GM04503 (cell line): ENCODE measurements at places on chromosomes 16 and 17.

DNA sequence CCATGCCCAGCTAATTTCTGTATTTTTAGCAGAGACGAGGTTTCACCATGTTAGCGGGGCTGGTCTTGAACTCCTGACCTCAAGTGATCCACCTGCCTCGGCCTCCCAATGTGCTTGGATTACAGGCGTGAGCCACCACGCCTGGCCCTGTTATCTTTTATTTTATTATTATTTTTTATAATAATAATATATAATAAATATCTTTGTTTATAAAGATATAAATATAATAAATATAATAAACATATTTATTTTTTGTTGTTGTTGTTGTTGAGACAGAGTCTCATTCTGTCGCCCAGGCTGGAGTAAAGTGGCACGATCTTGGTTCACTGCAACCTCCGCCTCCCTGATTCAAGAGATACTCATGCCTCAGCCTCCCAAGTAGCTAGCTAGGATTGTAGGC, 7.0 kb upstream of the RNF157 start:
- no peak for DNase-seq

DNA sequence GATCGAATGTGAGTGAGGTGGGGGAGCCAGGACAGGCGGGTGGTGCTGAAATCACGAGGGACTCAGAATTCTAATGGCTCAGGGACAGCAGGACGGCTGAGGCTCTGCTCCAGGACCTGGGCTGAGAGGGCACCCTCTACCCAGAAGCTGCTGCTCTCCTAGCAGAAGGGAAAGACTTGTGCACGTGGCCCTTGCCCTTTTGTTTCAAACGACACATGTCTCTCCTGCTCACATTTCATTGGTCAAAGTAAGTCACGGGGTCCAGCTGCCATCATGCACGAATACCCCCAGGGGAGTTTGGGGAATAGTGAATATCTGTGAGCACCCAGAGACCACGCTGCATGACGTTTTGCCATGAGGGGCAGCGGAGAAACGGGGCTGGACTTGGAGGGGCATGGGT, 73.2 kb downstream of the RTN4RL1 start:
- no peak for DNase-seq

GRCh38 chr16:58127634-58128033, 1.5 kb downstream of the CFAP20 start:
- no peak for DNase-seq

- DNase-seq, result no peak
Observed at GRCh38 chr17:1471911-1472821, 16.1 kb upstream of the CRK start.

DNA sequence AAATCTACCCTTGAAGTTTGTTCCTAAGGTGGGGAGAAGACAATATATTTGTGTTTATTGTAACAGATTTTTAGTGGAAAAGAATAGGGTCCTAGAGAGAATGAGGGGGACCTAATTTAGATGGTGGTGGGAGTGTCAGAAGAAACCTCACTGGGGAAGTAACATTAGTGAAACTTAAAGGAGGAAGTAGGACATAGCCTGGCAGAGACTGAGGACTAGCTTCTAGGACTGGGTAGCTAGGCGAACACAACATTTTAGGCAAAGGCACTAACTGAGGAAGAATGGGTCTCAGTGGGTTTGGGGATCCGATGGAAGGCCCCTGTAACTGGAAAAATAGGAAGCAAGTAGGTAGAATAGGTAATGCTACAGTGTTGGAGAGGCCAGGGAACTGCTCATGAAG, 4.2 kb upstream of the ARL2BP start:
- DNase-seq, result no peak

DNA sequence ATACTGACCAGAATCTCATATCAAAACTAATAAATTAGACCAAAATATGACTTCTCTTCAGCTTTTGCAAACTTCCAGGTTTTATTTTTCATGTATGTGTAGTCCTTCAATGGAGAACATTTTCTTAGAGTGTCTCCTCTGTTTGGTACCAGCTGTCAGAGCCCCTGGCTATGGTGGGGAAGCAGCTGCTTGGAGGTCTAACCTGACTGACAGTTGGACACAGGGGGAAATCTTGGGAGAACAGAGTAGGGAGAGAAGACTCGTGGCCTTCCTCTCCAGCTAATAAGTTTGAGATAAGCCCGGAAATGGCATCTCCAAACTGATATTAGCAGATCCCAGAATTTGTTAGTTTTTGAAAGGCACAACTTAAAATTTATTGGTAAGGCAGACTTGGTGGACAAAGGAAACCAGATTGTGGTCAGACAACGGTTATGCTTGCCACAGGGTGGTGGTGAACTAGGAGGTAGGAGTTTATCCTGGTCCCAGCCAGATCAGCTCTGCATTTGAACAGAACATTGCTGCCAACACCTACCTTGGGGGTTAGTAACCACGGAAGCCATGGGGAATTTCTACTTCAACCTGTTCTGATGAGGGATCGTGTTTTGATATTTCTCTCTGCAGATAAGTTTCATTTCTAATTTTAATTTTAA, 39.2 kb upstream of the IRX3 start:
- no peak for DNase-seq

- no peak for DNase-seq
Observed at GRCh38 chr16:13300066-13300840, 398.9 kb downstream of the SHISA9 start.

GRCh38 chr16:2486645-2487516, 12.0 kb downstream of the TBC1D24 start:
- no peak for DNase-seq

DNA sequence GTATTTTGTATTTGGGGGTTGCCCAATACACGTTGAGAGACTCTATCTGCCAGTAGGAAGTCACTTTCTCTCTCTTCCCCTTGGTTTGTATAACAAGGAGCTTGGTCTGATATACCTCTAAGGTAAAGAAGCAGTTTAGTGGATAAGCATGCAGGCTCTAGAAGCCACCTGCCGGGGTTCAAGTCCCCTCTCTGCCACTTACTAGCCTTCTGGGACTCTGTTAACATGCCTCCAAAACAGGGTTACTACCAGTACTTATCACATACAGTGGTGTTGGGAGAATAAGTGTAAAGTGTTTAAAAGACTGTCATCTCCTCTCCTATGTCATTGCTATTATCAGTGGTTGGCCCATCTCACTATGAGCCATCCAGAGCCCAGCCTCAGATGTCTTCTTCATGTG, 156.1 kb upstream of the HS3ST3A1 start:
- DNase-seq, result no peak

GRCh38 chr16:11968577-11968976, 3.6 kb downstream of the TNFRSF17 start:
- no peak for DNase-seq

DNA sequence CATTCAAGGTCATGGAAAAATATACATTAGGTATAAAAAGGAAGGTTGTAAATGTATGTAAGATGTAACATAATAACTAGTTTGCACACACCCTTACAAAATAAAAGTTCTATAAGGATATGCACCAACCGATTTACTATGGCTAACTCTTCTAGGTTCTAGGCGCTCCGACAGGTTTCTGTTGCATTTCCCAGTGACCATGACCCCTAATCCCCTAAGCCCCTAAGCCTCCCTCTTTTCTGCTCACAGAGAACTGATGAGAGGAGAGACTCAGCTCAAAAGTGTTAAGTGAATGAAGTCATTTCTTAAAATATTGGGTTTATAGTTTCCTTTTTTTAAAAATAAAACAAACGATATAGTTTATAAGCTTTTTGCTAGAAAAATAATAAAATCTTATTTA, 30.0 kb upstream of the HEATR6 start:
- DNase-seq, result no peak

GRCh38 chr17:50853015-50853615, 13.0 kb downstream of the TOB1 start:
- no peak for DNase-seq

DNA sequence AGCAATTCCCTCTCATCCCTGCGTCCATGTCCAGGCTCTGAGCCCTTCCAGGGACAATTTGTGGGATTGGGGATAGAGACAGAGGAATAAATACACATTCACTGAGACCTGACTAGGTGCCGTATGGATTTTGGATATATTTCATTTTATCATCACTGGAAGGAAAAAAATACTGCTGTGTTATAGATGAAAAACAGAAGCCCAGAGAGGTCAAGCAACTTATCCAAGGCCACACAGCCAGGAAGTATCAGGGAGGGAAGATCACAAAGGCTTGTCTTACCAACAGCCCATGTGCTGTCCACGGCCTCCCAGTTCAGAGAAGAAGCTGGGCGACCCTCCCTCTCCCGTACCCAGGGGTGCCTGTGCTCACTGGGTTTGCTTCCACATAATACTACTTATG, 6.1 kb upstream of the HAP1 start:
- DNase-seq, result no peak

GRCh38 chr16:15650698-15651171, 690 bp downstream of the NDE1 start:
- no peak for DNase-seq

GRCh38 chr17:81371910-81372760, 23.1 kb upstream of the BAHCC1 start:
- no peak for DNase-seq

- DNase-seq, result no peak
Observed at GRCh38 chr17:55167024-55167725, 97.6 kb upstream of the HLF start.

DNA sequence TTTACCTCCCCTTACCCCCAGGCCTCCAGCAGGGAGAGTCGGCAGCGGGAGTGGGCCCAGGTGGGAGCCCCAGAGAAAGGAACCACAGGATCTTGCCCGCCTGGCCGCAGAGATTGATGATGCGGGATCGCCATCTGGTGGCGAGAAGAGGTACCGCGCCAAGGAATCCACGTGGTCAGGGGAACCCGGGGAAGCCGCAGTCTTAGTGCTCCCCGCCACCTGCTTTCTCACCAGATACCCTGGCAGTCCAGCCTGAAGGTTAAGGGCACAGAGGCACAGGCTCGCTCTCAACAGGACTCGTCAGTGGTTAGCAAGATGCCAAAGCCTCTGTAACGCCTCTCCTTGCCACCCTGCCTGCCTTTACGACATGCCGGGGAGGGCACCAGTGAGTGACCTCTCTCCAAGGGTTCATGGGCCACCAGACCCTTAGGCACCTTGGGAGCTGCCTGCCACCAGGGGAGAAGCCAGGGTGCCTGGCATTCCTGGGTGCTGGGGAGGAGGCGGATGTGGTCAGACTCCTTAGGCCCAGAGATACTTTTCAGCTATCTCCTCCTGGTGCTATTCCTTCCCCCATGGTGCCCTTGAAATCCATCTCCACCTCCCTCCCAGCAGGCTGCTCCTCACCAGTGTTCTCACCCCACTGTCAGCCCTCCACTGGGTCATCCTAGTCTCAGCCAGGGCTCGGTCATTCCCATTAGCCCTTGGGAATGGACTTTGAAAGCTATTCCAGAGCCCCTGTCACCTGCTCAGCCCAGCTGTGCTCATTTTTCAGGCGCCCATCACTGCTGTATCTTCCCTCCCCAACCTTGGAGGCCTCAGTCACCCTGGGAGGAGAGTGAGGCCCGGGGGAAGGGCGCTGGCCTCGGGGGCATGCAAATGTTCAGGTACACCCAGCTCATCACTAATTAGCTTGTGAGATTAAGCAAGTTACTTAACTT, 5.5 kb upstream of the RHBDF2 start:
- no peak for DNase-seq

DNA sequence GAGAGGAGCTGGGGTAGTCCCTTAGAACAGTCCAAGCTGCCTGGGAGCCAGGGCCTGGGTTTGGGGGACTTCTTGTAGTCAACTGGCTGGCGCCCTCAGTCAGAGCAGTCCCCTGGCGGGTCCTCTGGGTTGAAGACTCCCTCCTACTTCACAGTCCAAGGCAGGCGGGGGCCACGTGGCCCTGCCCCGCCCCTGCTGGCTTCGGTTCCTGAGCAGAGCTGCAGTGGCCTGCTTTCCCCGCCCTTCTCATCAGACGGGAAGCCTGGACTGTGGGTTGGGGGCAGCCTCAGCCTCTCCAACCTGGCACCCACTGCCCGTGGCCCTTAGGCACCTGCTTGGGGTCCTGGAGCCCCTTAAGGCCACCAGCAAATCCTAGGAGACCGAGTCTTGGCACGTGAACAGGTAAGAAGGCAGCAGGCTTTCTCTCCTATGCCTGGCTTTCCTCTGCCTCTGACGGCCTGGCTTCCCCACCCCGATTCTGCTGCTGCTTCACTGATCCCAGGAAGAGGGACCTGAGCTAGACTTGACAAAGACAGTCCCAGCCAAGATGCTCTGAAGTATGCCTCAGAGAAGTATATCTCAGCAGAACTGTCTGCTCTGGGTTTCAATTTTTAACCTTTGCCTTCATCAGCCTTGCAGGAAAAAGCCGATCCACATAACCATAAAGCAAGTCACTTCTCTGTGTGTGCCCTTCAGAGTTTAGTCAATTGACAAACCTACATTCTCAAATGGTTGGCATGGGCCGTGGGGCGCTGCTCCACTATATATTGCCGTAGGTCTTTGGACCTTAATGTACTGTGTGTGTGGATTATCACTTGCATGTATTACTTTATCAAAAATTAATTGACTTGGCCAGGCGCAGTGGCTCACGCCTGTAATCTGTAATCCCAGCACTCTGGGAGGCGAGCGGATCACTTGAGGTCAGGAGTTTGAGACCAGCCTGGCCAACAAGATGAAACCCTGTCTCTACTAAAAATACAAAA, 56.3 kb downstream of the SF3B3 start:
- DNase-seq, result no peak

- no peak for DNase-seq
Observed at GRCh38 chr17:54408731-54409130, 491.9 kb upstream of the TOM1L1 start.

- no peak for DNase-seq
Observed at GRCh38 chr16:1656808-1657617, 21.1 kb upstream of the JPT2 start.

DNA sequence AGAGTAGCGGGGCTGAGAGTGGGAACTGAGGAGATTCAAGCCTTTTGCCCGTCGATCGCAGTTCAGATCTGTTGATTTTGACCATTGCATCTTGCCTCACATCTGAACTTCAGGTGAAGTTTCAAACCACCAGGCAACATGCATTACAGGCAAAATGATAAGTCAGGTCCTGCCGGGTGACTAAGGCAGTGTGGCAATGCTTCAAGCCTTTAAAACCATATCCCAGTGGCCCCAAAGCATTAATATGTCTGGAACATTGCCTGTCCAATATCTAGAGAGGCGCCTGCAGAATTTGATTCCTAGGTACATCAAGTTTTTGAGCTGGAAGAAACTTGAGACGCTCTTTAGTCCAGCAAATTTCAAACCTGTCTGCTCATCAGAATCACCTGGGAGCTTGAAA, 502.8 kb downstream of the MAF start:
- no peak for DNase-seq
